GM10248 (cell line): ENCODE measurements at places on chromosomes 16 and 17.

DNA sequence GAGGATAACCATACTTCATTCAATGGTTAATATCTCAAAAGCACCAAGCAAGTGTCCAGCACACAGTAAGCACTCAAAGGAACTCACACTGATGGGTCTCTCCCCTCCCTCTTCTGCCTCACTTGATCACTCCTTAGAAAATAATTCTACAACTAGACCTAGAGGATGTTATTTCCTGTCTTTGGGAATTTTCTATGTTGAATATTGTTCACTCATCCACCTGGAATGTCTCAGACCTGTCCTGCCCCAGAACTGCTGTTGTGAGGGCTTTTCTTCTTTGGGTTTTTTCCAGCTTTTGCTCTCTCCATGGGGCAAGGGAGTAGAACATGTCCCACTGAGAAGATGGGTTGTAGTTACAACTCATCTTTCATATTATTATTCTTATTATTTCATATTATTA, 25.3 kb downstream of the NXPH3 start:
- DNase-seq: no peak

GRCh38 chr16:22383827-22384226, 9.4 kb upstream of the CDR2 start:
- DNase-seq: no peak

DNA sequence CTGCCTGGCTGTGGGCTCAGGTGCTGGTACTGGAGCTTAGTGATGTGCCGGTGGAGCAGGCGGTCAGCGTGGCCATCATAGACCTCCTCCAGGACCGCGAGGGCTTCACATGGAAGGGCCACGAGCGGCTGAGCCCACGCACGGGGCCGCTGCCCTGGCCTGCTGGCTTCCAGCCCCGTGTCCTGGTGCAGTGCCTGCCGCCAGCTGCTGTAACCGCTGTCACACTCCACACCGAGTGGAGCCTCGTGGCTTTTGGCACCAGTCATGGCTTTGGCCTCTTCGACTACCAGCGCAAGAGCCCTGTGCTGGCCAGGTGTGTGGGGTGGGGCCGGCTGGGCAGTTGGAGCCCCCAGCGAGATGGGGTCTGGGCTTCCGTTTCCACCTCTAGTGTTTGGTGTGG, 12.0 kb downstream of the LLGL1 start:
- DNase-seq: no peak

GRCh38 chr17:40443988-40444899, 994 bp downstream of the IGFBP4 start:
- no peak for DNase-seq

GRCh38 chr16:66240631-66241395, 125.7 kb upstream of the CDH5 start:
- DNase-seq: no peak
